Hypothalamus (tissue), 51 donors: ENCODE measurements at places on chromosomes 7 and 10.

GRCh38 chr7:92567460-92567859 is 22.7 kb downstream of the FAM133B start:
- DNase-seq: no peak

- no peak for DNase-seq
Observed at GRCh38 chr7:34849986-34850385, 187.3 kb downstream of the DPY19L1 start.

GRCh38 chr10:33858326-33858725 is 523.9 kb upstream of the NRP1 start:
- no peak for DNase-seq

DNA sequence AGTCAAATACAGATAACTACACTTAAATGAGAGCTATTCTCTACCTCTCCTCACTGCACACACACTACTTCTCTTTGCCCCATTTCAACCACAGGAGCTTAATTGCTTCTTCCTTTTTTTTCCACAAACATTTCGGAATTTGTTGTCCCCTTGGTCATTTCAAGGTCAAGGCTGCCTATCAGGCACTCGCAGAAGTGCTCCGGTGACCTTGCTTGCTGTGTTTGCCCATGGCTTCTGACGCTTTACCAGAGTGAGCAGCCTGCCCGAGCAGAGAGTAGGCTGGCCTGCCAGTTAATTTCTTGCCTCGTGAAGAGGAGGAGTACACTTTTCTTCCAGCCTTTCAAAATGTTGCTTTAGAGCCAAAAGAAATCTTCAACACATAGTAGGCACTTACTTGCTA is 297.1 kb upstream of the LRGUK start:
- no peak for DNase-seq

DNA sequence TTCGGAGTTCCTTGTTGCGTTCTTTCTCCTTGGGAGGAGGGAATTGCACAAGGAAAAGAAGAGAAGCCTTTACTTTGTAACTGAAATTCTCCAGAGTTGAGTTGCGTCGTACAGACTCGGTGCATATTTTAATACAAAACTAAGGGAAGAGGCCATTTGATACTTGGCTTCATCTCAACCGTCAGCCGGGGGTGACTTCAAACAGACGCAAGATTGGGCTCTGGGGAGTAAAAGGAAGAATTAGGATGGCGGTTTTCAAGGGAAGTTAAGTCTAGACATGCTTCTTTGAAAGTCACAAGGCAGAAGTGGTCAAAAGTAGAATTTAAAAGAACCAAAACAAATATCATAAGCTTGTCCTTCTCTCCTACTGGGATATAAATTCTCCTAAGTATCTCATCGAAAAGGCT is 1.6 kb downstream of the PRR15 start:
- DNase-seq: no peak

DNA sequence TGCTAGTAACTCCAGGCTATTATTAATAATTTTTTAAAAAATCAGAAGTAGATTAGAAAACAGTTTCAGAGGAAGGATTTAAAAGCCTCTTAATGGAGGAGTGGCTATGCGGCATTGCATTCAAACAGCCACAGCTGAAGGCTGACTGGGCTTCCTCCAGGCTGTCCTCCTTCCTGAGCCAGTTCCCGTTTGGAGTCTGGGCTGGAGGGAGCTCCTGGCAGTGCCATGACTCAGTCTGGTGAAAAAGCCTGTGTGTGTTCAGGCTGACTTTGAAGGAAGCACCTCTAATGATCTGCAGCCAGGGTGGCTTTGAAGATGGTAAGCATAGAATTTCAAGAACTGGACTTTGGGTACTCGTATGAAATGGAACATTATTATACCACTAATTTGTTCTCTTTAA is 134.6 kb downstream of the DPP6 start:
- DNase-seq: no peak

- no peak for DNase-seq
Observed at GRCh38 chr7:107384025-107384424, 85.8 kb upstream of the GPR22 start.

GRCh38 chr10:86833969-86834368 is 77.5 kb downstream of the BMPR1A start:
- no peak for DNase-seq

DNA sequence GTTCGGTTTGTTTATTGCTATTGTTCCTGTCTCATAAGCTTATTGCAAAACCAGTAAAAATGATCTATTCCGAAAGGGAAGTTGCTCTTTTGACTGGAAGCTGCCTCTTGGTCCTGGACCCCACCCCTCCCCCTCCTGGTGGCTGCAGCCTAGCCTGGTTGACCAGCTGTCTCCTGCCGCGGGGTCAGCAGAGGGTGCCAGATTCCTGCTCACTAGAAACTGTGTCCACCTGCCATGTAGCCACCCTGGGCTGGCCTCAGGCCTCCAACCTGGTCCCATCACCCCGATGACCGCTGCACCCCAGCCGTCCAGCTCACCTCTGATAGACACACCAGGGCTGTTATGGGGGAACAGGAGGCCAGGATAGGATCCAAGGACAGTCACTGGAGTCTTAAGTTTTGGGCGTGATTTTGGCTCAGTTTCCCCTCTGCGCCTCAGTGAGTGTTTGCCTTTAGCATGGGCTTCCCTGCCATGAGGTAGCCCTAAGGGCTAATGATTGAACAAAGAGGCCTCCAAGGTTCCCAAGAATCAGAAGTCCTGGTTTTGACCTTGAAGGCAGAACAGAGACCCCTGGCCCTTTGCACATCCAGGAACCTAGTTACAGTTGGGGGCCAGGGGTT is 32.9 kb upstream of the SLF2 start:
- DNase-seq: no peak

DNA sequence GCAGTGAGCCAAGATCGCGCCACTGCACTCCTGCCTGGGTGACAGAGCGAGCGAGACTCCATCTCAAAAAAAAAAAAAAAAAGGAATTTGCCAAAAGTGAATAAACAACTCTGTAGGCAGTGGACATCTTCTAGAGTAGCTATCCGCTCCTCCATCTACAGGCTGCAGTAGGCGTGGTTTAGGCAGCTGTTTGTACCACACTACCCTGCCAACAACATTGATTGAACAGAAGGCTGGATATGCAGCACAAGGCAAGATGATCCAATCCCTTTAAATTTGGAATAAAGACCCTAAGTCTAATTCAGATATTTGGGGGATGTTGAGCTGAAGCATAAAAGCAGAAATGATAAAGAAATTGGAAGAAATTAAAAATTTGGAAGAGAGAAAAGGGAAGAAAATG is 141.6 kb downstream of the TES start:
- DNase-seq: no peak

- DNase-seq: no peak
Observed at GRCh38 chr7:50477640-50478039, 27.5 kb upstream of the FIGNL1 start.

- DNase-seq: no peak
Observed at GRCh38 chr10:32446536-32447406, 831 bp downstream of the CCDC7 start.

GRCh38 chr10:36263871-36264270 is 621.8 kb upstream of the FZD8 start:
- DNase-seq: no peak

DNA sequence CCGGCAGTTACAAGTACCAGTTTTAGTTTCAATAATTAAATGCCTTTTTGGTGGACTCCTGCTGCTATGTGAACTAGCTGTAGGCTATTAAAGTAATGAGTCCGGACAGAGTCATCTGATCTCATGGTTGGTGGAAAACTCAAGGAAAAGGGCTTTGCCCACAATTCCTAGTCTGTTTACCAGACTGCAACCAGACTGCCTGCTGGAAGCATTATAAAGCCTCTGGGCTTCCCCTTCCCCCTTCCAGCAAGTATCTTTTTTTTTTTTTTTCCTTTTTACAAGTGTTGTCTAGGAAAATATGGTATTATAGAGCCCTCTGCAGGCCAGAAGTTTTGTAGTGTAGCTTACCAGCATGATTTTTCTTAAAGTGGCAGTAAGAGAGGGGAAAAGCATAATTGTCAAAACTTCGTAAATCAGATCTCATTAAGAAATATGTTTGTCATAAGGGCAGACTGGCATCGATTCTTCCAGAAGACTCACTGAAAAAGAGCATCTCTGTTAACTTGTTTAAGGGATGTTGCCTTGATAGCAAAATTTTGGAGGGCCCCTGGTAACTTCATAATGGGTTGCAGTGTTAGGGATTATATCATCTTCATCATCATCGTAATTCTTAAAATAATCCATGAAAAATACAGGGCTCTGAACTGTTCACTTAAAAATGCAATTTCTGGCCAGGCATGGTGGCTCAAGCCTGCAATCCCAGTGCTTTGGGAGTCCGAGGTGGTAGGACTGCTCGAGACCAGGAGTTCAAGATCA is 181.3 kb downstream of the TAX1BP1 start:
- peak; percentile 18 for DNase-seq

DNA sequence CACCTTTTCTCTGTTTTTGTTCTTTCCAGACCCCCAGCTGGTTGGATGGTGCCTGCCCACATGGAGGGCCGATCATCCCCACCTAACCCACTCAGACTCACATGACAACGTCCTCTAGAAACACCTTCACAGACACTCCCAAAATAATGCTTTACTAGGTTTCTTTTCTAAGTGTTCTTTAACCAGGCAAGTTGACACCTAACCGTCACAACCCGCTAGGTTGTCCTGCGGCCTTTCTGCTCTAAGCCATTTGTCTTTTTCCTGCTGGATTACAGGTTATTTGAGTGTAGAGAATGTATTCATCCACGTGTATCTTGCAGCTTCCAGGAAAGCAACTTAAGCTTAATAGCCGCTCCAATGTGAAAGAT is 54.8 kb downstream of the CHN2 start:
- no peak for DNase-seq

GRCh38 chr10:21473541-21473940 is 51.9 kb downstream of the SKIDA1 start:
- DNase-seq: no peak

DNA sequence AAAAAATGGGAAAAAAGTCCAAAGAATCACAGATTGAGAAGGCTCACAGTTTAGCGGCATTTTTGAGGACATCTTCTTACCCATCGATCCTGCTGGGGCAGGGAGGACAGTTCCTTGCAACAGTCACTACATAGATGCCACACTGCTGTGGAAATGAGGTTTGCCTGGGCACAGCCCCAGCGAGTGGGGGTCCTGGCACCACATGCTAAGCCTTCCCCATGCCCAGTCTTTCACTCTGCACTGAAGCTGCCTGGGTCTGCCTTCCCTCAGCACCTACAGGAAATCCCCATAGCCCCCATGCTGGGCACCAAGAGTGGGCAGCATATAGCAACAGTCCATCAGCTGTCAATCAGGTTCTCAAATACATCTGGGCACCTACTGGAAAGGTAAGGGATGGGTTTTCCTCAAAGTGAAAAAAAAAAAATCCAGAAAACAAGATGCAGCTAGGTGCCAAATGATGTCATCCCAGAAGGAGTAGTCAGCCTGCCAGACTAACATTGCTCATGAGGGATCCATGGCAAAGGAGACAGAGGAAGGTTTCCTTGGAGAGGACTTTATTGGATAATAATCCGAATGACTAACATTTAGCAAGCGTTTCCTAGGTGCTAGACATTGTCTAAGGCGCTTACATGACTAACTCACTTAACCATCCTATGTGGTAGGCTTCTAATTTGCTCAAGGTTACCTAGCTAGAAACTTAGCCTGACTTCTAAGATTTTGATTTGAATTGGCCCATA is 125.7 kb upstream of the CXCL12 start:
- no peak for DNase-seq

GRCh38 chr7:64885520-64886240 is 17.4 kb upstream of the ZNF273 start:
- no peak for DNase-seq

DNA sequence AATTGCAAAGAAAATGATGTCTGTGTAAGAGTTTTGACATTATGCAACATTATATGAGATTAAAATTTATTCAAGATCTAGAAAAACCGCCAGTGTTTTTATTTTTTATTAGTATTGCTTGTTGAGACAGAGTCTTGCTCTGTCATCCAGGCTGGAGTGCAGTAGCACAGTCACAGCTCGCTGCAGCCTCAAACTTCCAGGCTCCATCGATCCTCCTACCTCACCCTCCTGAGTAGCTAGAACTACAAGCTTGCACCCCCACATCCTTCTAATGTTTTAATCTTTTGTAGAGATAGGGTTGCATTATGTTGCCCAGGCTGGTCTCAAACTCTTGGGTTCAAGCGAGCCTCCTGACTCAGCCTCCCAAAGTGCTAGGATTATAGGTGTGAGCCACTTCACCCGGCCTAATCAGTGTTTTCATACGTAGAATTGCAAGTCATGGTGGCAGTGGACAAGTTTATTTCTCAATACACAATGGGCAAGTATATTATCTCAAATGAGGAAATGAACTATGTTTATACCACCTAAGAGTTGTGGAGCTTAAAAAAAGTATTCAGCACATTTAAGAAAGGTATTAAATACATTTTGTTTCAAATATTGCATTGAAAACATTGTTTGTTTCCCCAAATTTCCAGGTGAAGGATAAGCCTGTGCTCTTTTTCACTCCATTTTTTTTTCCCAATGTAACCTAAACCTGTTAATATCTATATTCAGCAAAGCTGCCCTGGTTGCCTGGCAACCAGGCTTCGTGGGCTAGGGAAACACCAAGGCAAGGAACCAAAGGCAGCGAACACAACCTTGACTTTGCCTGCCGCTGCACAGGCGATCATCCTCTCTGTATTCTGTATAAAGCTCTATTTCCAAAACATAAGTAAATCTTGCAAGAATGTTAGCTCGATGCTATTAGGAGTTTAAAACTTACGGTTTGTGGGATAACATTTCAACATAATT is 163.9 kb downstream of the CACNB2 start:
- peak; percentile 20 for DNase-seq

- peak; percentile 58 for DNase-seq
Observed at GRCh38 chr10:92573091-92573797, 649 bp downstream of the IDE start.

DNA sequence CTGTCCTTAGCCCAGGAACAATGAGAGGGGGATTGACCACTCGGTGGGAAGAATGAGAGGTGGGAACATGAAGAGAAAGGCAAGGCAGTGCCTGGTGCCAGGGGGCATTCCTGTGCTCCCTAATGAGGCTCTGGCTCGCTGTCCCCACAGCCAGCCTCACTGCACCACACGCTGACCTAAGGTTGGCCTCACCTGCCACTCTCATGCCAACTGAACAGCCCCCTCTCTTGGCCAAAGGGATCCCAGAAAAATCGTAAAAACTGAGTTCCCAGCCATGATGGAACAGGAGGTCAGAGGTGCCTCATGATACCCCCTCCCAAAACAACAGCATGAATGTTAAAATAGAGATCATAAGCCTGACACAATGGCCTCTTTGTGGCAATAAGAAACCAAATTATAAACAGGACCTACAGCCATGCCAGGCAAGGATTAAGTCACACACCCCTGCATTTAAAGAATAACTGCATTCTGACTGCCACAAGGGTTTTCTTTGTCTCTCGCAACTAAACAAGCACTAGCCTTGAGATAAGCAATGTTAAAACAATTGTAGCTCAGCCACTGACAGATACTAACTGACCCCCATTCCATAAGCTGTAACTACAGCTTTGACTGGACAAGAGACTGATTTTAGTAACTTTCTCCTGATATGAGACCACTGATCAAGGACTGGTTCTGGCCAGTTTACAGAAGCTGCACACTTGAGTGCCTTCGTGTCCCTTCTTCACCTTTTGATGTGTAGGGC is 149.2 kb downstream of the SH2D4B start:
- no peak for DNase-seq

DNA sequence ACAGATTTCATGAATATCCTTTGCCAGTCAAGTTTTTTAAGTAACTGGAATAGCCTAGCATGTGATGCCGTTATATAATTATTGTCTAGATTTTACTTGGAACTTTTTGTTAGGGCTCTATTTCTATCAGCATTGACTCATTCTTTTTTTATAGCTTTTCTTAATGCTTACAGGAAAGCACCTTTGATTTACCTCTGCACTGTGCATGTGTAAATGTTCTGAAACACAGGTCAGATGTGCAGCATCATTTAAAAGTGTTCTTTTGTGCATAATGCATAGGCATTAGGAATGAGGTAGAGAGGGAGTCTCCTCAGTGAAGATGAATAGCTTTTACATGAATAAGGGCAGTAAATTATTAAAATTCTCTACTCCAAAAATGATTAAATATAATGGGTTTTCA is 669.3 kb upstream of the MBL2 start:
- DNase-seq: no peak
